MM.1S (cell line): ENCODE measurements at places on chromosomes 16 and 17.

DNA sequence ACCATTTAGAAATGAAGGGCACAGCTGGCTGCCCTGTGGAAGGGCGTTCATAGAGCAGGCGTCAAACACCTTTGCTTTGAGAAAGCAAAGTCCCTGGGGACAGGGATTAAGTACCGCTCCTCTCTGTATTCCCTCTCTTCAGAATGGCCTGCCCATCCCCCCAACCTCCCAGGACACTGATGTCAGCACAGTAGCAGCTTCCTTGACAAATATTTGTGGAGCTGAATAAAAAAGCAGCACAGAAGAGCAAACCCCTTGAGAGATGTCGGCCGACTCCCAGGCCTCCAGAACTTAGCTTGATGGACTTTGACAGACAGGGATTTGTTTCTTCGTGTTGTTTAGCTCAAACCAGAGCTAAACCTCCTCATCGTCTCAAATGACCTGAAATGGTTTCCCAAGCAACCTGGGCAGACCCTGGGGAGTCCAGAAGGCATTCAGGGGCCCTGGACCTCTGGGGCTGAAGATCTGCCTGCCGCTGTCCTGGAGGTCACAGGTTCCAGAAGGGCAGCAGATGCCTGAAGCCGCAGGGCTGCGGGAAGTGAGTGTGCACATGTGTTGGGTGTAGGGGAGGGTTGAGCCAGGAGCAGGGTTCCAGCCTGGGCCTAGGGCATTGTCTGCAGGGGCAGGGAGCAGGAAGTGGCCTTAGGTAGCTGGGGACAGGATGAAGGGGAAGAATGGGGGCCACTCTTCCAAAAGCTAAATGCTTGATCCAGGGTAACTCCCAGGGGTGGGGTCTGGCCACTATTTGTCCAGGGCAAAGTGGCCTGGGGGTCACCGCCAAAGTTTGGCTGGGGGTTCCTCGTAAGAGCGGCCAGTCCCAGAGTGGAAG, 42.3 kb upstream of the NKD1 start:
- H3K27ac ChIP-seq, result no peak overlapping the region
- H3K4me1 ChIP-seq, result no peaks in the 10 kb centered on the region
- no peak for DNase-seq
- no peak overlapping the region for H3K4me3 ChIP-seq
- no peaks in the 10 kb centered on the region for H3K36me3 ChIP-seq

GRCh38 chr16:50478773-50479149, 69.4 kb upstream of the NKD1 start:
- DNase-seq, result no peak
- no peaks in the 10 kb centered on the region for H3K4me1 ChIP-seq
- no peak overlapping the region for H3K27ac ChIP-seq
- H3K27me3 ChIP-seq, result no peaks in the 10 kb centered on the region
- H3K4me3 ChIP-seq, result no peak overlapping the region
- H3K36me3 ChIP-seq, result no peaks in the 10 kb centered on the region

- no peak overlapping the region for H3K27ac ChIP-seq
- H3K36me3 ChIP-seq, result no peaks in the 10 kb centered on the region
- no peaks in the 10 kb centered on the region for H3K4me1 ChIP-seq
- DNase-seq, result no peak
- H3K27me3 ChIP-seq, result no peaks in the 10 kb centered on the region
Measured at GRCh38 chr17:71023249-71024030, 854.1 kb downstream of the KCNJ2 start.

GRCh38 chr17:32120141-32120540, 22.2 kb upstream of the RHOT1 start:
- no peaks in the 10 kb centered on the region for H3K27me3 ChIP-seq
- H3K4me1 ChIP-seq, result no peaks in the 10 kb centered on the region
- no peak overlapping the region for H3K4me3 ChIP-seq

GRCh38 chr17:74801896-74802295, 25.8 kb upstream of the NAT9 start:
- no peaks in the 10 kb centered on the region for H3K36me3 ChIP-seq
- H3K4me1 ChIP-seq, result no peaks in the 10 kb centered on the region
- no peaks in the 10 kb centered on the region for H3K27me3 ChIP-seq
- no peak overlapping the region for H3K27ac ChIP-seq

- peaks cover 72% of the 10 kb centered on the region for H3K4me1 ChIP-seq
- peak overlapping the region; percentile 10; the same call in 1 of the 2 replicates for H3K4me3 ChIP-seq
- DNase-seq, result peak; percentile 3
- no peaks in the 10 kb centered on the region for H3K27me3 ChIP-seq
- peak overlapping the region; percentile 54; the same call in 1 of the 2 replicates for H3K27ac ChIP-seq
Measured at GRCh38 chr16:11673091-11674000, 5.1 kb downstream of the SNN start.

- no peak overlapping the region for H3K27ac ChIP-seq
- peaks cover 4% of the 10 kb centered on the region; the same call in 1 of the 2 replicates for H3K4me1 ChIP-seq
- H3K36me3 ChIP-seq, result no peaks in the 10 kb centered on the region
- DNase-seq, result no peak
Measured at GRCh38 chr17:37781451-37781850, 36.6 kb upstream of the HNF1B start.

- no peaks in the 10 kb centered on the region for H3K36me3 ChIP-seq
- DNase-seq, result no peak
Measured at GRCh38 chr16:12449374-12449773, 354.3 kb downstream of the CPPED1 start.

- H3K36me3 ChIP-seq, result no peaks in the 10 kb centered on the region
- H3K27ac ChIP-seq, result no peak overlapping the region
- DNase-seq, result no peak
- H3K4me3 ChIP-seq, result no peak overlapping the region
- H3K27me3 ChIP-seq, result peaks cover 92% of the 10 kb centered on the region
Measured at GRCh38 chr17:35287286-35287811, 44.5 kb downstream of the SLFN5 start.

GRCh38 chr16:80544326-80544725, 3.5 kb downstream of the DYNLRB2 start:
- DNase-seq, result no peak
- no peaks in the 10 kb centered on the region for H3K36me3 ChIP-seq
- H3K4me1 ChIP-seq, result no peaks in the 10 kb centered on the region
- no peak overlapping the region for H3K4me3 ChIP-seq

GRCh38 chr16:17404941-17405689, 65.6 kb downstream of the XYLT1 start:
- peaks cover 16% of the 10 kb centered on the region for H3K4me1 ChIP-seq
- H3K36me3 ChIP-seq, result no peaks in the 10 kb centered on the region
- no peak for DNase-seq
- H3K4me3 ChIP-seq, result no peak overlapping the region
- H3K27ac ChIP-seq, result no peak overlapping the region

GRCh38 chr16:4376126-4376892, 4.7 kb downstream of the VASN start:
- no peaks in the 10 kb centered on the region for H3K4me1 ChIP-seq
- no peak for DNase-seq
- H3K36me3 ChIP-seq, result no peaks in the 10 kb centered on the region
- H3K27ac ChIP-seq, result no peak overlapping the region
- H3K4me3 ChIP-seq, result no peak overlapping the region

DNA sequence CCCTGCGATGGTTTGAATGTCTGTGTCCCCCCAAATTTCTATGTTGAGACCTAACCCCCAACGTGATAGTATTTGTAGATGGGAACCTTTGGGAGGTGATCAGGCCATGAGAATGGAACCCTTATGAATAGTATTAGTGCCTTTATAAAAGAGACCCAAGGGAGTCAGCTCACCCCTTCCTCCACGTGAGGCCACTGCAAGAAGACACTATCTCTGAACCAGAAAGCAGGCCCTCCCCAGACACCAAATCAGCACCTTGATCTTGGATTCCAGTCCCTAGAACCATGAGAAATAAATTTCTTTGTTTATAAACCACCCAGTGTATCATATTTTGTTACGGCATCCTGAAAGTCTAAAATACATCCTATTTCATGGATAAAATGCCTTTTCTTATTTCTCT, 64.4 kb upstream of the LRRC37A3 start:
- DNase-seq, result no peak

DNA sequence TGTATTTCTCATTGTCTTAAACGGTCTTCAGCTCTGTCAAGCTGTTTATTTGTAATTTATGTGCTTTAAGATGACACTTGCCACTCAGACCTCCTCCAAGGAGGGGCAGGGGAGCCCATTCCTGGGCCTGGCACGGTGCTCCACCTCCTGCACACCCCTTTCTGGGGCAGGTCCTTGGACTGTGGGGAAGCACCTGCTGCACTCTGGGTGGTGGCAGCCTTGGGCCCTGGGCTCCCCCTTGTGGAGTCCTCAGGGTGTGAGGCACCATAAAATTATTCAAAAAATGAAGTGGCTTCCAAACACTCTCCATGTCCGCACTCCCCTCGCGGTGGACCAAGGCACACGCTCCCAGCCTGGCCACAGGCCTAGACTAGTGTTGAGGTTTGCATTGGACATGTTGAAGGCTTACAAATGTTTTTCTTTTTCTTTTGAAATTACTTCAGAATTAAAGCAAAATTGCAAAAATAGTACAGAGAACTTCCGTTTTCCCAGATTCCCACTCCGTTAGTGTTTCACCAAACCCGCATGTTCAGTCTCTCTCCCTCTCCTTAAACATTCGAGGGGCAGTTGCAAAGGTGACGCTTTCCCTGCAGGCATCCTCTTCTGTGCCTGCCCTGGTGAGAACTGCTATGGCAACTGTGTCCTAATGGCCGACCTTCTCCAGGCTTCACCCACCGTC, 32.4 kb downstream of the FOXK2 start:
- peak; percentile 86 for DNase-seq
- H3K4me1 ChIP-seq, result peaks cover 15% of the 10 kb centered on the region
- no peak overlapping the region for H3K27ac ChIP-seq
- no peaks in the 10 kb centered on the region for H3K27me3 ChIP-seq
- H3K36me3 ChIP-seq, result no peaks in the 10 kb centered on the region

GRCh38 chr16:2392025-2392424, 37.2 kb upstream of the CCNF start:
- H3K27ac ChIP-seq, result no peak overlapping the region
- no peaks in the 10 kb centered on the region for H3K4me1 ChIP-seq
- DNase-seq, result no peak
- no peak overlapping the region for H3K4me3 ChIP-seq

GRCh38 chr17:76917829-76918228, 49.6 kb downstream of the MGAT5B start:
- no peak overlapping the region for H3K27ac ChIP-seq
- DNase-seq, result no peak
- H3K27me3 ChIP-seq, result peaks cover 100% of the 10 kb centered on the region

DNA sequence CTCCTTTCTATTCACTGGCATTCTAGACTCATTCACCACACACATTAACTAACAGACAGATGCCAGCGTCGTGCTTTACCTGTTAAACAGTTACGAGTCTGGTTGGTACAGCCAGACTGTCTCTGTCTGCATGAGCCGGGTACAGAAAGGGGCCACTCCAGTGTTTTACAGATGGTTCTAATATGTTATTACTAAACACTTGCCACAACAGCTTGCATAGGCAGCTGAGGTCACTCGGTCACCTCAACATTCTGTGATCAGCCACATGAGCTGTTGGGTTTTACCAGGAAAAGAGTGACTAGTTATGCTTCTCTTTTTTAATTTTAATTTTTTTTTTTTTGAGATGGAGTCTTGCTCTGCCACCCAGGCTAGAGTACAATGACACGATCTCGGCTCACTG, 25.2 kb downstream of the CD300A start:
- no peaks in the 10 kb centered on the region for H3K36me3 ChIP-seq
- no peak overlapping the region for H3K27ac ChIP-seq
- no peaks in the 10 kb centered on the region for H3K4me1 ChIP-seq
- peaks cover 21% of the 10 kb centered on the region for H3K27me3 ChIP-seq
- no peak for DNase-seq
- no peak overlapping the region for H3K4me3 ChIP-seq

DNA sequence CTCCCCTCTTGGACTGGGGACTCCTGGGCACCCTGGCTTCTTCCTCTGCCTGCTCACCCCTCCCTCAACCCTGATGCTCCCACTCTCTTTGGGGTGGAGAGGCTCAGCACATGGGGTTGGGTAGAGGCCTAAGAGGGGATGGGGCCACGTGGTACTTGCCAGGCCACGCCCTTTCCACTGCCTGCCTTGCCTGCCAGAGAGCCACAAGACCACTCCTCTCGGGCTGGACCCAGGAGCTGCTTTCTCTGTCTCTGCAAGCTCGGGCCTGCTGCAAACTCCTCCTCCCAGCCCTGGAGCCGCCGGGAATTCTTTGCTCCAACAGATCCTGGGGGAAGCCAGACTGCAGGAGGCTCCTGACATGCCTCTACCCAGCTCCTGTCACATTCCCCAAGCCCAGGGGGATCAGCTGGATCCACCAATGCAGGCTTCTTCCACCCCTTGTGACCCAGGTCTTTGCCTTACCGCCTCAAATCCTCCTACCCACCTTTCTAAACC, 11.8 kb downstream of the DLX4 start:
- no peaks in the 10 kb centered on the region for H3K36me3 ChIP-seq
- H3K4me3 ChIP-seq, result no peak overlapping the region
- peaks cover 93% of the 10 kb centered on the region for H3K27me3 ChIP-seq
- H3K4me1 ChIP-seq, result no peaks in the 10 kb centered on the region

DNA sequence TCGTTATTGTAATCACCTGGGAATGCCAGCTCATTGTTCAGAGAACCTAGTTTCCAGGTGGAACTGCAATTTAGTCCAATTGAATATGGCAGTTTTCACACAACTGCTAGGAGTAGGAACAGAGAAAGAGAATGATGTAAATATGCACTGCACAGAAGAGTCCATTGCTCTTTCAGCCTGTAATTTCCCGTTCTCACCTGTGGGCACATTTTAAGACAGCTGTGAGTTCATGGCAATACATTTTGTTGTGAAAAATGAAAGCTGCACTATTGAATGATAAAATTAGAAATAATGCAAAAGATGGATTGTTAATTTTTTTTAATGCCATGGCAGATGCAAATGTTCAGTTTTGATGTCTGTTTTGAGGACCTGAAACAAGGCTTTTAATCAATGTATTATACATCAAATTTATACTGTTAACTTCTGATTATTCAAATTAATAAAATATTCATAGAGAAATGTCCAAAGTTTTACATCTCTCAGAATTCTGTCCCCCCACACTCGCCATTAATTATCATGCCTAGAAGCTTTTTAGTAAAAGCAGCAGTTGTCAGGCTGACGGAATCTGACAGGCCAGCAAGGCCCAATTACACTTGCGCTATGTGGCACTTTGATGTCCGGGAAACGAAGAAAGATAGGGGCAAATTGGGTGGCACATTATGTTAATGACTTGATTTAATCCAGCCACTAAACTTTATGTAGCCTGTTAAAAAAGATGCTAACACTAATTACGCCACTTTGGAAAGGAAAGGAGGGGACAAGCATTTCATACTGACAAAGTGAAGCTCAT, 72.2 kb downstream of the RPGRIP1L start:
- no peak overlapping the region for H3K27ac ChIP-seq
- H3K36me3 ChIP-seq, result no peaks in the 10 kb centered on the region
- H3K27me3 ChIP-seq, result no peaks in the 10 kb centered on the region
- H3K4me1 ChIP-seq, result peaks cover 6% of the 10 kb centered on the region
- no peak for DNase-seq
- no peak overlapping the region for H3K4me3 ChIP-seq

- H3K4me3 ChIP-seq, result no peak overlapping the region
- no peak overlapping the region for H3K27ac ChIP-seq
- H3K27me3 ChIP-seq, result no peaks in the 10 kb centered on the region
- DNase-seq, result no peak
- no peaks in the 10 kb centered on the region for H3K36me3 ChIP-seq
Measured at GRCh38 chr17:55681342-55681700, 41.3 kb downstream of the TMEM100 start.

- H3K4me3 ChIP-seq, result no peak overlapping the region
- DNase-seq, result no peak
- H3K36me3 ChIP-seq, result no peaks in the 10 kb centered on the region
- no peak overlapping the region for H3K27ac ChIP-seq
Measured at GRCh38 chr17:3919123-3919624, 2.9 kb upstream of the P2RX1 start.
